CD4-positive, alpha-beta T cell treated with Interleukin-21 for 1 hour (primary cell): ENCODE measurements at places on chromosomes 12 and 14.

- no peak for DNase-seq
Measured at GRCh38 chr12:128267131-128267622, at the start of gene TMEM132C. Gene TMEM132C (plus strand): TSS chr12:128267170. CDS start chr12:128267403, 233 bp downstream.

DNA sequence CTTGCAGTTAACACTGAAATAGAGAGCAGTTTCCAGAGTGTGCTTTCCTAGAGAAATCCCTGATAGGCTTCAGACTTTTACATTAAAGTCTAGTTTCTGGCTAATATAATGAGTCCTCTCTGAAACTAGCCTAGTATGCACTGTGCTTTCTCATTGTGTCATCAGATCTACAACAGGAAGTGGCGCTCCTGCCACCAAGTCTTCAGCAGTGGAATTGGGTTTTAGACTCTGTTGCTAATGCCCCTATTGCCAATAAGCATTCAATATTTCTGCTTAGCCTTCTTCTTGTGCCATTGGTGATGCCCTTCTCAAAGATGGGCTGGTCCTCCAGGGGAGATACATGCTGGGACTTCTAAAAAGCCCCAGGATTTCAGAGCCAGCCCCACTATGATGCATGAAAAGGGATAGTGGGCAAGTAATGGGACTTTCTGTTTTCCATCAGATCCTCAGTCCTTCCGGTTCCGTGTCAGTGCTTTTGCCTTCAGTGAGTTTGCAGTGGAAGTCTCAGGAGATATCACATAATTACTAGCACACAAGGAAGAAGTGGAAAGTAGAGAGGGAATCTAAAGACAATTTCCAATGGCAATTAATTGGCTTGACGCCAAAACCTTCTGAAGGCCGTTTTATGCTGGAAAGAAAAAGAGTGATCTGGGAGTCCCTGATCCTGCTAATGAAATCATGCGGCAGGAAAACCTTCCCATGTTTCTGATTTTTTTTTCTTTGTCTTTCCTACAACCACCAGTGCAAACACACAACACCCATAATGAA lies 50.0 kb downstream of the SSPN start:
- no peak for DNase-seq

GRCh38 chr12:131152587-131152986 lies 198.9 kb downstream of the ADGRD1 start:
- no peak for DNase-seq

DNA sequence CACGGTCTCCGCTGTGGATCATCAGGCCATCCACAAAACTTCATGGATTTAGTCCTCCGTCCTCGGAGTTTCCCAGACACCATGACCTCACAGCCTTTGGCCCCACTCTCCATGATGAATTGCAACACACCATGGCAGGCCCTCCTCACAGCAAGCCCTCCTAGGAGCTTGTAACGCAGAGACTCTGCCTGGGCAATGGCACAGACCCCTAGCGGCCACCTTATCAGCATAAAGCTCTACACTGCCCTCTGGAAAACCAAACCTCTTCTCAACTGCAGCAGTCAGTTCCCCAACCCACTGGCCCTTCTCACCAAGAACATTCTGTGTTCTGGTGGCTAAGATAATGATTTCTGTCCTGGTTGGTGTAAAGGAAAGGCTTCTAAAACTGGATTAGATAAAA lies 238.4 kb upstream of the USP15 start:
- DNase-seq: no peak

GRCh38 chr14:68568907-68569897 lies 223.7 kb downstream of the ZFP36L1 start:
- no peak for DNase-seq

DNA sequence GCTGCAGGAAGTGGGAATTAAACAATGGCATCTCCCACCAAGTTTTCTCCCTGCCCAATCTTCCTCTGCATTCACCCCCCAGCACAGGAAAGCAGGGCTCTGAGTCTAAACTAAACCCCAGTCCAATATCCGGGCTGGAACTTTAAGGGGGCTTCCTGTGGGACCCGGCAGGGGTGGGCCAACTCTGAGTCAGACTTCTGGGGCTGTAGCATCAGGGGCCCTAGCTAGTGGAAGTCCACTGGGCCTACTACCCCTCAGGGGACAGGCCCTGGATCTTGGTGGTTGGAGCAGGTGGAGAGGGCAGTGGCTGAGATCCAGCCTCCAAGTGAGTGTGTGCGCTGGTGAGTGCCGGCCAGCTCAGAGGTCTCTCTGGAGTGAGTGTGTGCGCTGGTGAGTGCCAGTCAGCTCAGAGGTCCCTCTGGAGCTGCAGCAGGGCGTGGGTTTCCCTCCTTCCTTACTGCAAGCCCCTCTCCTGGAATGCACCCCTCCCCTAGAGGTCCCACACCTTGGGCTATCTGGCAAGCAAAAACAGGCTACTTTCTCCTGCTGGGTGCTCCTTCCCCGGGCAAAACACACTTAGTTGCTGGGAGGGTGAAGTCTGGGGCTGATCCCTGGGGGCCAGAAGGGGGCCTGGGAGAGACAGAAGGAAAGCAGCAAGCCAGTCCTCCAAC lies 5.6 kb upstream of the LHX5 start:
- DNase-seq: no peak

GRCh38 chr12:41856228-41856627 lies 288.4 kb downstream of the GXYLT1 start:
- no peak for DNase-seq

DNA sequence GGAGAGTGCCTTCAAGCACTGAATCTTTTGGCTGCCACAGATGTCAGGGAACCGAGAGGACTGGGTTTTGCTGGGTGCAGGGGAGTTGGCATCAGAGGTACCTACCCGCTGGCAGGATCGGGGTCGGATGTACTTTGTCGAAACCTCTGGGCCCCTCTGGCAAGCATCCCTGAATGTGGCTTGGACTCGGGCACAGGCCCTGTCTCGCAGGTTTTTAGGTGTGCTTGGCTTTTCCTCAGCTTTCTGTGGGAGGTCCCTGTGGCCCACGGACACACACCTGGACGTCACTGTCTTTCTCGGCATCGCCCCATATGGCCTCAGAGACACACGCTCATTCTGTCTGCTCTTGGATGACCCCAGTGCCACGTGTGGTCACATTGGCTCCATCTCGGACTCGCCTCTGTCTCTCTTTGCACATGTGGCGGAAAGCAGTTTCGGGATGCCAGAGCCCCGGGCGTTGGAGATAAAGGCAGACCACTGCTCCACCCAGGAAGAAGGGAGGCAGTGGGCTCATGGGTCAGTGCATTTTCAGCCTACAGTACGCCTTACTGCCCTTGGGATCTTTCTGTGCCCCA lies 769.6 kb upstream of the ALG10B start:
- no peak for DNase-seq
